ENCODE measurements at places on chromosomes 6 and 20.

DNA sequence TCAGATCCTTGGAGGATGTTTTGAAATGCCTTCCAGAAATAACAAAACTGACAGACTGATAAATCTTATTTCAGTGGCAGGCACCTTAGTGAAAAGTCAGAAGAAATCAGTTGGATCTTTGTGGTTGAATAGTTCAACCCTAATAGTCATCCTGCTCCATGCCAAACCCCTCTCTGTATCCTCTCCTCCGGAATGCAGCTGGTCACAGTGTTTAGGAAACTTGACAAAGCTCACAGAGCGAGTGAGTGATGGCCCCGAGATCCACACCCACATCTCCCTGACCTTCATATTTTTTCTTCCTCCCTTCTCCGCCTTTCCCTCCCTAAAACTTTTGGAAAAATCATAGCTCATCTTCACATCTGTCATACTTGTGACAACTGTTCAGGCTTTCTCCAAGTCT is 464.8 kb upstream of the CDH4 start:
- no peak for DNase-seq

GRCh38 chr20:536426-537010 is 7.1 kb downstream of the CSNK2A1 start:
- DNase-seq = no peak

GRCh38 chr6:106477790-106478189 is 117.3 kb downstream of the CRYBG1 start:
- DNase-seq = no peak

DNA sequence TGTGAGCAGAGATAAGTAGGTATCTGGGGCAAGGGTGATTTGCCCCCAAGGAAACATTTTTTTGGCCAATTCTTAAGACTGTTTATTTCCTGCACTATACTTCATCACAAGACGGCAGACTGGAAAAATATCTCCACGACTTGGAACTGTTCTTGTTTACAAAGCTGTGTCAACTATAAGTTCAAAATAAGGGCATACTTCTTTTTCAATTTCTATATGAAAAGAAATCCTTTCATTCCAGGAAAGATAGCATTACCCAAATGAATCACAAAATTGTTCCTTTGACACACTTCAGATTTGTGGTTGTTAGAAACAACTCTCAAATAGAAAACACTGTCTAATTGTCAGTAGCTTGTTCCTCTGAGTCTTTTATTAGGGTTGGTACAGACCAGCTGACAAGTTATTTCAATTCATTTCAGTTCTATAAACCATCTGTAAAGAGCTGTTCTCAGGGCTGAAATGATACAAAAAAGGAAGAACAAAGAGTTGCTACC is 212.9 kb upstream of the PRDM1 start:
- no peak for DNase-seq

- DNase-seq = no peak
Observed at GRCh38 chr6:170010665-170011203, 259.3 kb downstream of the ERMARD start.

DNA sequence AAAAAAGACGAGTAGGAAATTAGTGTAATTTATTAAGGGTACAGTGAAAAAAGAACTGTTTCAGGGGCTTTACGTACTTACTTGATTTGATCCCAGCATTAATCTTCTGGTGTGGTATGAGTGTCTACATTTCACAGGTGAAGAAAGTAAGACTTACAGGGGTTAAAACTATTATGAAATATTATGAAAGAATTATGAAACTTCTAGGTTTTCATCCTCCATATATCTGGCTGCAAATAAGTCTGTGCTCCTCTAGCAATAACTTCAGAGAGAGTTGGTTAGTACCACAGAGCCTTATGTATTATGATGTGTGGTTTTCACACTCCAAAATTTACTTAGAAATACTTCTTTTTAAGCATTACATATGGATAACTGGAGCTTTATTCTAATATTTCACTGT is 41.9 kb downstream of the ZFAND3 start:
- no peak for DNase-seq

DNA sequence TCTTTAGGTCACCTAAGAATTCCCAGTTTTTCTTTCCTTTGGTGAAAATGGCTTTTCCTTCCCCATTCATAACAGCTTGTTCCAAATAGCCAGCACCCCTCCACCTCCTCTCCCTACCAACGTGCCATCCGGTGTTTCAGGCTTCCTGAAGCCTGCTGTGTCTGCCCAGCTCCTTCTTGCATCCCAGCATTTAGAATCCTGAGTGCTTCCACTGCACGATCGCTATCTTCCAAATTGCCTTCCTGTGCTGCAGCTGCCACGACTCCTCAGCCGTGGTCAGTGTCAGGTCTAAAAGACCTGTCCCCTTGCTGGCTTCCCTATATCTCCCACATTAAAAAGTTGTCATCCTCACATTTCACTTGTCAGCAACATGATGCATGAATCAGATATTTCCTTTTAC is 550.3 kb upstream of the JARID2 start:
- no peak for DNase-seq

DNA sequence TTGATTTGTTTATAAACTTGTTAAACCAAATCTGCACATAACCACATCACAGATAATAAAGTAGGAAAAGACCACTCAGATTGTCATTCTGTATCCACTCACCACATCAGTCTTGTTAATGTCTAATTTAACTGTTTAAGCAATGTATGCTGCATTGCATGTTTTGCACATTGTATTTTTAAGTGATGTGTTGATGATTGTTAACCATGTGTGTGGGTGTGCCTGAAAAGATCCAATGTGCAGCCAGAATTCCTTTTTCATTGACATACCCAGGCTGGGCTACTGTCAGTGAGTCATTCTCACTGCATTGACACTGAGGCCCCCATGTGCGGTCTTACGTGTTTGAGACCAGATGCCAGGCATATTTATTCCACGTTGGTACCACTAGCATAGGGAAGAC is 167.3 kb downstream of the TRMT11 start:
- DNase-seq = no peak

DNA sequence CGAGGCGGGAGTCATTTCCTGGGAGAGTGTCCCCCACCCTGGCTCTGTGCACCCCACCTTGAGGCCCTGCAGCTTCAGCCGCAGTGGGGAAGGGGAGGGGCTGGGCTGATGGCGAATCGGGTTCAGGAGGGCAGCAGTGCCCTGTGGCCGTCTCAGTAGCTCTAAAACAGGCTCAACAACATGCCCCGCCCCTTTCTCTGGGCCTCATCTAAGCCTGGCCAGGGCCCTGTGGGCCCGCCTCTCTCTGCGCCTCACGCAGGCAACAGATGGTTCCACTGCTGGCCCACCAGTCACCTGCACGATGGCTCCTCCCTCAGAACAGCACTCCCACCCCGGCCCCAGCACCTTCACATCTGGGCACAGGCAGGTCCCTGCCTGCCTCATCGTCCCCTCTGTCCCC is 30.2 kb downstream of the CHRNA4 start:
- DNase-seq = peak; percentile 88

DNA sequence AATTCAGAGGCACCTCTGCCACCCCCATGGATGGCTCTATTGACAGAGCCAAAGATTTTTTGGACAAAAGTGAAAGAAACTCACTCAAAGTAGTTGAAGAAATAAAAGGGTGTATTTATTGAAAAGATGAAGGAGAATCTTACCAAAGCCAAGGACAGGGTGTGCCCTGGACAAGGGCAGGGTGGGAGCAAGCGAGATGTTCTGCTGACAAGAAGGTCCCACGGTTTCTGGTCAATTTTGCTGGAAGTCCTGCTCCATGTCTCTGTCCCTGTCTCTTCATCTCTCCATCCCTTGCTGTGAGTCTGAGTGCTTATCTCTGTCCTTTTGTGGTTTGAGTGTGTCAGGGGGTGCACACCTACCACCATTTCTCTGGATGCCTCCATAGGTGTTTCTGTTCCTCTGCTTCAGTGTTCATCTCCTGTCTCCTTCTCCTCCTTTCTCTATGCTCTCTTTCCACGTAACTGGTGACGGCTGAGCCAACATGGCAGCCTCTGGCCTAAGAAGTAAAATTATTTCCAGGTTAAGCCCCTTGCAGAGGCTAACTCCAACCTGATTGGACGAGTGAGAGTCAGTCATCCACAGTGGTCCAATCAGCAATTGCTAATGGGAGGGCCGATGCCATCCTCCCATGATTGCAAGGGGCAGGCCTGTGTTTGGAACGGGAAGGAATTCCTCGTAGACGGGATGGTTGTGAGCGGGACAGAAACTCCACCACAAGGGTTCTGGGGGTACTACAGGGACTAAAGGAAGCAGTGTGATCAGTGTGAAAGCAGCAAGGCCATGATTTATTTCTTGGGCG is 502.1 kb upstream of the CDH4 start:
- DNase-seq = peak; percentile 52

- DNase-seq = no peak
Observed at GRCh38 chr6:143504369-143504768, 7.2 kb downstream of the FUCA2 start.

- no peak for DNase-seq
Observed at GRCh38 chr6:167093922-167094432, 28.9 kb upstream of the CCR6 start.

DNA sequence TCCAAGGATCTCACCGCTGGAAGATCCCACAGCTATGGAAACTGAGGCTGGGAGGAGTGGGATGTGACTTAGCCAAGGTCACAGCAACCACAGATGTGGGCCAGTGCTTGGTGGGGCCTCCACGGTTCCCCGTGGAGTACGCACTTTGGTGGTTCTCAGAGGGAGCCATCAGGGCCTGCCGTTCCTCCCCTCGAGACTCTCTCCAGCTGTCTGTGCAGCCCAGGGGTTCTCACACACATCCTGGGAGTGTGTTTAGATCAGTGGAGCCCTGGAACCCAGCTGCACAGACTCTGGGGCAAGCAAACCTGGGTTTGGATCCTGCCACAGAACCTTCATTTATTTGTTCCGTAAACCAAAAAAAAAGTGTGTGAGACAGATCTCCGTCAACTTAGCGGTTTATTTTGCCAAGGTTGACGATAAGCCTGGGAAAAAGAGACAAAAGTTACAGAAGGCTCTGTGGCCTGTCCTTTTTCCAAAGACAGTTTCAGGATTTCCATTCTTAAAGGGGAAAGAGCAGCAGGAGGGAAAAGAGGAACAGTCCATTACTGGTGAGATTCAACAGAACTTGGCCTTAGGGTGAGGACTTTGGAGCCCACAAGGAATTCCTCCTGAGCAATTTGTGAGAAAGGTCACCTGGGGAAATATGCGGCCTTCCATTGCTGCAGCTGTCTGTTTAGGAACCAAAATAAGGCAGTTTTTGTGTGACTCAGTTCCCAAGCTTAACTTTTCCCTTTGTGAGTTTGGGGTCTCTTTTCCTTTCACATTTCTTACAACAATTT is 13.6 kb upstream of the MYMX start:
- DNase-seq = no peak

DNA sequence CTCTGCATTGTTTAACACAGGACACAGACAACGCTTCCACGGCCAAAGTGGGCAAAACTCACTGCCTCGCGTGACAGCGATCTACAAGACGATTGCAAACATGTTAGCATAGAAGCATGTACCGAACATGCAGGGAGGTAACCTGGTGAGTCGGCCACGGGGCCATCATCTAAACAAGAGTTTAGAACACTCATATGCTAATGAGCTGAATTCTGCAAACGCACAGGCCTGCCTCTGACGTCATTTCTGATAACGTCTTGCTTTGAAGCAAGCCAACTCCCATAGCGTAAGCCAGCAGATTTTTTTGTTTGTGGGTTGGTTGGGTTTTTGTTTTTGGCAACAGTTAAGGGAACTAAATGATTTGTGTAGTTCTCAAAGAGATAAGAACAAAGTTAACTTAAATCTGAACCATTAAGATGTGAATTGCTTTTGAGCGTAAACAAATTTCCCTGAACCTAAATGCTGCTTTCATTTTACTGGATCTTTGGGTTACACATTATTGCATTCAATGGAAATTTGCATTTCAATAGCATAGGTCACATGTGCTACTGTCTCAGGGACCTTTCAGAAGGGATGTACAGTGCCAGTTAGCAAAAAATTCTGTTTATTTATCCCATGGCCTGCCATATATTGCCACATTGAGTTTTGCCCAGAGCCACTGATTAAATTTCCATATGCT is 184.5 kb upstream of the PDE10A start:
- peak; percentile 11 for DNase-seq

- DNase-seq = no peak
Observed at GRCh38 chr20:1467082-1467354, 369 bp upstream of the NSFL1C start.

DNA sequence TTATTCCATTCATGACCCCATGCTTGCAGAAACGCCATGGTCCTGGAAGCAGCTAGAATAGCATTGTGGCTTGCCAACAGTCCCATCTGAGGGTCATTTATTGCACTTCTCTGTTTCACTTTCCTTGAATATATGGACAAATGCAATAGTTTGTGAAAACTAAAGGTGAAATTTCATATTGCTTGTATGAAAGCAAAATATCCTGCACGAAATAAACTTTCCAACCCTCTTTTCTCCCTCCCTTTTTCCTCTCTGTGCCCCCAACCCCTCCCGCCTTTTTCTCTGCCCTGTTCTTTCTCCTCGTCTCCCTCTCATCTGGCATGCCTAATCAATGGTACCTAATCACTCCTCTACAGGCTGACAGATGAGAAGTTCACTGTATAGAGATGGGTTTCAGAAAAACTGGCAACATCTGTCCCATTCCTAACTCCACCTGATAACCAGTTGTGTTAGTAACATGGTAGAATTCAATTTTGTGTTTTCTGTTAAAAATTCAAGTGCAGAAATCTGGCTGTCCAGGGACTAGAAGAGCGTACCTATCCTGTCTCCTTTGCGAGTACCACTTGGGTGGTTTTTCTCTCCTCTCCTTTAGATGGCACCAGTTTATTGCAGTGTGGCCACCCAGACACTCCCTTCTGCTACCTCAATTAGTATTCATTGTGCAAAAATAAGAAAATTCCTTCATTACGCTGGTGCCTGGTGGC is 198.6 kb downstream of the FOXA2 start:
- DNase-seq = no peak

- no peak for DNase-seq
Observed at GRCh38 chr6:121839896-121840295, 404.4 kb downstream of the GJA1 start.

DNA sequence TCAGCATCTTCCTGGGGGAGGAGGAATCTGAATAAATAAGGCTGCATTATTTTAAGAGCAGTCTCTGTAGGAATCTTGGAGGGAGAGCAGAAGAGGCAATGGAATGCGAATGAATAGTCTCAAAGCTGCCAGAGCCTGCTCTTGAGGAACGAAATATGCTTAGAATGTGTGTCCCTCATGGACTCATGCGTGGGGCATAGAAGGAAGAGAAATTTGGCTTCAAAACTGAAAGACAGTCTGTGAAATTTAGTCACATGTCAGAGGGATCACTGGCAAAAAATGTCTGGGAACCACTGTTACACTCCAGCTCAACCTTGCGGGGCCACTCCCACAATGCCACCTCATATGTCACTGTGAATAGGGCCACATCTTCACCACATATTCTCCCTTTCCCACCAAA is 95.5 kb downstream of the GJA10 start:
- DNase-seq = no peak

GRCh38 chr6:161649068-161649467 is 375.2 kb upstream of the AGPAT4 start:
- DNase-seq = no peak

DNA sequence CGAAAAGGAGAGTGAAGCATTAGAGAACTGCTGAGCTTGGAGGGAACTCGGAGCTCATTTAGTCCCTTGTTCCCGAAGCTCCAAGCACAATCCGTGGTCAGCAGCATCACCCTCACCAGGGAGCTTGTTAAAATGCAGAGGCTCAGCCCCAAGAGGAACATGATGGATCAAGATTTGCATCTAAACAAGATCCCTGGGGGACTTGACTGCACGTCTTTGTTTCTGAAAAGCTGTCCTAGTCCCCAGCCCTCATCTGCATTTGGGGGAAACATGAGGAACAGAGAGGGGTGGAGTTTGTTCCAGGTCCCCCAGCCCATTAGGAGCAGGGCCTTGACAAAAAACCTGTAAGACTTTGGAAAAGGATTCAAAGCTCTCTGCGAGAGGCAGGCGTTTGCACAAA is 4.1 kb upstream of the LBP start:
- DNase-seq = peak; percentile 85

- DNase-seq = no peak
Observed at GRCh38 chr6:154852687-154853086, 119.5 kb downstream of the SCAF8 start.

Measured in H7 (cell line).